Right ventricle myocardium inferior (tissue), 1 donor: ENCODE measurements at places on chromosomes 3 and 15. TPM values are rescaled to one million over a fixed set of nuclear protein-coding genes. Genes with fewer than 3 reads are reported as not detected.

- DNase-seq, result no peak
Measured at GRCh38 chr15:87620393-87620792, 636.1 kb downstream of the NTRK3 start.

GRCh38 chr3:62624185-62624584 lies 250.8 kb upstream of the FEZF2 start:
- no peak for DNase-seq

DNA sequence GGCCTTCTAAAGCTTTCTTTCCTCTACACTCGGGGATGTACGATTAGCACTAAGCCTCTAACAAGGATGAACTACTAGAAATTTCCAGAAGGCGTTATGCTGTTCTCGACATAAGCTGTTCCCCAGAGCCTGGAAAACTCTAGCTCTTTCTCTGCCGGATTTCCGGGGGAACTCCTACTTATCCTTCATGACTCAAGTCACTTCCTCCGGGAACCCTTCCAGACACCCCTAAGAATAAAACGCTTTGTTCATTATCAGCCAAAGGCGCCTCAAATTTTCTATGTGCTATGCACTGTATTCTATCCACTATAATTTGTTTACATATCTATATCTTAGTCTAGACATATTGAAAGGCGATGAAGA lies 455 bp upstream of the SNAP23 start:
- DNase-seq, result no peak

The C2CD4B gene
- 2.5 TPM for total RNA-seq

DNA sequence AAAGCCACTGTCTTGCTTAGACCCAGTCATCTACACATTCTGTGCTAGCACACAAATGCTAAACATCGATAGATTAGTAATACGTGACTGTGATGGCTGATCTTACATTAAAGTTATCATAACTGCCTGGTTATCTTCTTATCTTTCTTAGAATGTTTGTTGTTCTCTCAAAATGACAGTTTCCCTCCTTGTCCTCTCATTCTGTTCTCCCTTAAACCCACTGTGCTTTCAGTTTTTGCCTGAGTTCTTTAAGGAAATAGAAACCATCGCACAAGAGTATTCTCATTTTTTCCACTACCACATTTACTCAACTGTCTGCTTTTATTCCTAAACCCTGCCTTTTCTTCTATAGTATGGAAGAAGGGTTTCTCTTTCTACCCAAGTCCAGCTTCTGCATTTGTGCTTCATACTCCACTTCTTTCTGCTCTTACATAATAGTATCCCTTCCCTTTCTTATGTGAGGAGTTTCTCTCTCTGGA lies 17.1 kb downstream of the STX19 start:
- DNase-seq, result no peak

The TRAT1 gene
- not detected for total RNA-seq

The CDC25A gene
- 1.1 TPM for total RNA-seq

- no peak for DNase-seq
Measured at GRCh38 chr3:61132062-61132461, 119.2 kb downstream of the FHIT start.
